ENCODE measurements at places on chromosomes 4 and X.

- DNase-seq = no peak
These were observed 12.8 kb downstream of the SYTL4 start for GRCh38 chrX:100719139-100719538.

- DNase-seq = no peak
These were observed 2.9 kb upstream of the ADH6 start for GRCh38 chr4:99221980-99222379.

DNA sequence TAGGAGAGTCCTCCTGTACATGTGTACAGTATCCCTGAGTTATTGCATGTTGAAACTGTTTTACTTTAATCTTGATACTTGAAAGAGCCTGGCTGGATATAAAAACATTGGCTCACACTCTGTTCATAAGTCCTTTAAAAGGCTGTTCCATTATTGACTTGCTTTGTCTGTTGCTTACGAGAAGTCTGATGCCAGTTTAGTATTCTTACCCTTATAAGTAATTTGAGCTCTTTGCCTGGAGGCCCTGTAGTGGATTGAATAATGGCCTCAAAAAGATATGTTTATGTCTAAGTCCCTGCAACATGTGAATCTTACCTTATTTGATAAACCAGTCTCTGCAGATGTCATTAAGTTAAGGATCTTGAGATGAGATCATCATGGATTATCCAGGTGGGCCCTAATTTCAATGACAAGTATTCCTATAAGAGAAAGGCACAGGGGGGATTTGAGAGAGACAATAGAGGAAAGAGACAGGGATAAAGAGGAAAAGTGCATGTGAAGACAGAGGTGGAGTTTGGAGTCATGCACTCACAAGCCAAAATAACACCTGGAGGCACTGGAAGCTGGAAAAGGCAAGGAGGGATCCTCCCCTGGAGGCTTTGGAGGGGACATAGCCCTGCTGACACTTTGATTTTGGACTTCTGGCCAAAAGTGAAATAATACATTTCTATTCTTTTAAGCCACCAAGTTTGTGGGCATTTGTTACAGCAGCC is 98.1 kb downstream of the IRF2 start:
- no peak for DNase-seq

DNA sequence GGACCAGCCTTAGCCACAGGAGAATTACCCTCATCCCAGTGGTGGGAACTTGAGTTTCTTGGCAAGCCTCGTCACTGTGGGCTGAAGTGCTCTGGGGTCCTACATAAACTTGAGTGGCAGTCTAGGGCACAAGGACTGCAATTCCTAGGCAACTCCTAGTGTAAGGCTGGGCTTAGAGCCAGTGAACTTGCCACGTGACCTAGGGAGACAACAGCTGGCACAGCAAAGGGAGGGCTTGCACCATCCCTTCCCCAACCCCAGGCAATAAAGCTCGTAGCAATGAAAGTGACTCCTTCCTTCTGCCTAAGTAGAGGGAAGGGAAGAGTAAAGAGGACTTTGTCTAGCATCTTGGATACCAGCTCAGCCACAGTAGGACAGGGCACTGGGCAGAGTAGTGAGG is 81.8 kb downstream of the TEX11 start:
- DNase-seq = no peak

DNA sequence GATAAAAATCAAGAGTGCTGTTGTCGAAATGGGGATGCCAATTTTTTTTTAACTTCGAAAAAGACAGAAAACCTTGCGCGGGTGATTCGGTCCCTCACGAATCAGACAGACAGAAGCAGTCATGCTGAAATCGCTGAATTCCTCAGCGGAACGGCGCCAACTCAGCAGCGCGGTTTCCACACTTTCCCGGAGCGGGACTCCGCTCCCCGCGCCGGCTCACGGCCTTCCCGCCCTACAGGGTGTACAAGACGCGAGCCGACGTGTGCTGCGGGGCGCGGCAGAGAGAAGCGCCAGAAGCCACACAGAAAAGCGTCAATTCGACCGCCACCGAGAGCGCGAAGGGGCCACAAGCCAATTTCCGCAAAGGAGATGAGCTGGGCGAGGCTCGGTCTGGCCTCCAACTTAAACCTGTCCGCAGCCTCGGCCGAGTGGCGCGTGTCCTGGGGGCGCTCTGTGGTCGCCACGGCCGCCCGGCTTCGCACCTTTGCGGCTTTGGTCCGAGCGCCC is 1.3 kb downstream of the NEXMIF start:
- no peak for DNase-seq

DNA sequence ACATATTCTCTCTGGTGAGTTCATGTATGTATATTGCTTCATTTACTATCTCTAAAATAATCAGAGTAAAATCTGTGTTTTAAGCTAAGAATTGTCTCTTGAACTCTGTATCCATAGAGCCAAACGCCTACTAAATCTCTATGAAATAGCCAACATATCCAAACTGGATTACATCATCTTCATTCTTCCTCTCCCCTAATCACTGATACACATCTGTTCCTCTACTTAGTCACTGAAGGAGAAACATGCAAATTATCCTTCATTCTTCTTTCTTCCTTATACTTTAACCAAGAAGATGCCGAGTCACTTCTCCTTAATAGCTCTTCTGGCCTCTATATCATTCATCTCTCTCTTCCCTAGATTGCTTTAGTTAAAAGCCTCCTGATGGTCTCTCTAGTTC is 630.4 kb upstream of the FTHL17 start:
- no peak for DNase-seq

GRCh38 chr4:83556006-83556707 is 20.2 kb downstream of the GPAT3 start:
- DNase-seq = no peak

- no peak for DNase-seq
These were observed 88.2 kb downstream of the TASL start for GRCh38 chrX:30489323-30489722.

DNA sequence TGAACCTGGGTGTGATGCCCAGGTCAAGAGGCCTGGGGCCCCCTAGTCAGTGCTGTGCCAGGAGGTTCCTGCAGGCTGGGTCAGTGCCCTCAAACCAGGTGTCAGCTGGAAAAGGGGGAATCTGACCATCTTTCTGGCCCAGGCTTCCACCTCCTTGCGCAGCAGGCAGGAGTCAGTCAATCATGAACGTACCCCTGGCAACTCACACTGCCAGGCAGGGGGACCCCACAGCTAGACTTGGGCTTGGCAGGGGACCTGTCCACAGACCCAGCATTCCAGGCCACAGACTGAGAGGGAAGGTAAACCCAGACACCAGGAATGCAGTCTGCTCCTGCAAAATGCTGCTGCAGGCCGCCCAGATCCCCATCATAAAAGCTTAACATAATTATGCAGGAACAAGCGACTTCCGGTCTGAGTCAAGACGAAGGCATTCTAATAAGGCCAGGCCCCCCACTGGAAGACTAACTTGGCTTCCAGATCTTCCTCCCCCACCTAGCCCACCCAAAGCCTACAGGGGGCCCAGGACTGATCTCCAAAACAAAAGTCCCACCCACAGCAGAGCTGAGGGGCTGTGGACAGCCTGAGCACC is 156.3 kb downstream of the BCOR start:
- DNase-seq = no peak

- DNase-seq = no peak
These were observed 25.4 kb downstream of the TMEM47 start for GRCh38 chrX:34631479-34632220.
